ENCODE measurements at places on chromosomes 2 and 18. TPM values are rescaled to one million over a fixed set of nuclear protein-coding genes. Genes with fewer than 3 reads are reported as not detected.

The BBS5 gene
- 3.2 TPM for total RNA-seq

The PDE1A gene
- total RNA-seq, result not detected

The C18orf32 gene
- 21.7 TPM for total RNA-seq

The UGT1A4 gene
- total RNA-seq, result not detected

The IL1F10 gene
- total RNA-seq, result not detected

Data from activated CD8-positive, alpha-beta T cell treated with anti-CD3 and anti-CD28 coated beads for 36 hours (primary cell).